Activated T-cell treated with anti-CD3 and anti-CD28 coated beads for 4 hours (primary cell): ENCODE measurements at places on chromosomes 5 and 9.

DNA sequence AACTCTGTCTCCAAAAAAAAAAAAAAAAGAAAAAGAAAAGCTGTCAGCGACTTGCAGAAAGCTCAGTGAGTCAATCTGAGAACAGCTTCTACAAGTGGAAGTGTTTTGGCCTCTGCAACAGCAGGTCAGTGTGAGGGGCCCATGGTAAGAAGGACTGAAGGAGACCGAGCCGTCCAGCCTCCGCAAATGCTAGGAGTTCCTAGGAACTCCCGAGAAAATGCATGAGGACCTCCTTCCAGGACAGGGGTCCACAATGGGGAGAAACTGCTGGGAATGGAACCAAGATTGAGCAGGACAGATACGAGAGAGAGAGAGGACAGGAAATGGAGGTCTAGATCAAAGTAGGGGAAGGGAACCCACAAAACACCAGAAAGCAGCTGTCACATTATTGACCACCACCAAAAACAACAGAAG lies 180.5 kb downstream of the CRB2 start:
- no peak for DNase-seq

DNA sequence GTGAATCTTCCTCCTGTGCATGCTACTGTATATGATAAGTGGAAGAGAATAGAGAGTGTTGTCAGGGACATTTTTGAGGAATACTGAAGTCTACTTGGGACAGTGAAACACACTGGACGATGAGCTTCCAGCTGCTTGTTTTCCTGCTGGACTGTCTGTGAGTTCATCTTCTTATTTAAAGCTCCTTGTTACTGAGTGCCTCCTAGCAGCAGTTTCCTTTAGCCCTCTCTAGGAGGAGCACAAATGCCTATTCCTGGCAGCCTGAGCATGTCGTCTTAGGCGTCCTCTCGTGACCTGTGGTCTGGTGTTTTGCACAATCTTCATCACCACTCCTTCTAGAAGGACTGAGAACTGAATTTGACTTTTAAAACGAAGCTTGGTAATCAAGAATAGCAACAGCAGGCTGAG lies 43.8 kb downstream of the ANKRD33B start:
- no peak for DNase-seq

GRCh38 chr5:108003178-108003577 lies 332.4 kb upstream of the EFNA5 start:
- no peak for DNase-seq

DNA sequence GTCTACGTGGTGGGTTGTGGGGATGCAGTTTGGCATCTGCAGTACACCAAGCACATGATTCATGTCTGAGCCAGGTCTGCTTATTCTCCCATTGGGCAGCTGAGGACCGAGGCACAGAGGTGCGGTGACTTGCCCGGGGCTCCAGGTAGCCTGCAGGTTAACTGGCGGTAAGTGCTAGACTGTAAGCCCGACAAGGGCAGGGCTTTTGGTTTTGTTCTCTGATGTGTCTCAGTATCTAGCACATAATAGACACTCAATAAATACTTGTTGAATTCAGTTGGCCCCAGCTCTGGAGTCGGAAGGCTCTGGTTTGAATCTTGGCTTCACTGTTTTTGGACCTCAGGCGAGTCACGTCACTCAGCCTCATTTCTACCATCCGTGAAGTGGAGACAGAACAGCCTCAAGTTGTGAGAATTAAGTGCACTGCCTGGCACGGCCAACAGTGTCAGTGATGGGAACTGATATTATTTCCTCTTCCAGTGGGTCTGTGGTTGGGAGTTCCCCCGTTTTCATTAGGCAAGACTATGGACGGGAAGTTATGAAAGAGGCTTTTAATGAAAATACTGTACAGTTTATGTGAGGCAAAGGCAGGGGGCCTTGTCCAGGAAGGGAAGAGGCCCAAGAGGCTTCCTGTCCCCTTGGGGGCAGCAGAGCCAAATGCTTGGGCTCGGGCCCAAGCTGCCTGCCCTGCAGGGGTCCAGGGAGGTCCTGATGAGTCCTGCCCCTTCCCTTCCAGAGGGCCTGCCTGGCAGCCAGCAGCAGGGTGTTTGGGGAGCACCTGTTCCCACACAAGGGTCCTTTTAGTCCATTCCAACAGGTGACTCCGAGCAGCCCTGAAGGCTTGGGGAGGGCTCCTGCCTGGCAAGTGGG lies 3.3 kb downstream of the PRELID1 start:
- no peak for DNase-seq

DNA sequence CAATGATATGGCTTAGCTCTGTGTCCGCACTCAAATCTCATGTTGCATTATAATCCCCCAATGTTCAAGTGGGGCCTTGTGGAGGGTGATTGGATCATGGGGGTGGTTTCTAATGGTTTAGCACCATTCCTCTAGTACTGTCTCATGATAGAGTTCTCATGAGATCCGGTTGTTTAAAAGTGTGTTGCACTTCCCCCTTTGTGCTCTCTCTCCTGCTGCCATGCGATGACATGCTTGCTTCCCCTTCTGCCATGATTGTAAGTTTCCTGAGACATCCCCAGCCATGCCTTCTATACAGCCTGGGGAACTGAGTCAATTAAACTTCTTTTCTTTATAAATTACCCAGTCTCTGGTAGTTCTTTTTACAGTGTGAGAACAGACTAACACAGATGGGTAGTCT lies 427.1 kb downstream of the CHSY3 start:
- no peak for DNase-seq

DNA sequence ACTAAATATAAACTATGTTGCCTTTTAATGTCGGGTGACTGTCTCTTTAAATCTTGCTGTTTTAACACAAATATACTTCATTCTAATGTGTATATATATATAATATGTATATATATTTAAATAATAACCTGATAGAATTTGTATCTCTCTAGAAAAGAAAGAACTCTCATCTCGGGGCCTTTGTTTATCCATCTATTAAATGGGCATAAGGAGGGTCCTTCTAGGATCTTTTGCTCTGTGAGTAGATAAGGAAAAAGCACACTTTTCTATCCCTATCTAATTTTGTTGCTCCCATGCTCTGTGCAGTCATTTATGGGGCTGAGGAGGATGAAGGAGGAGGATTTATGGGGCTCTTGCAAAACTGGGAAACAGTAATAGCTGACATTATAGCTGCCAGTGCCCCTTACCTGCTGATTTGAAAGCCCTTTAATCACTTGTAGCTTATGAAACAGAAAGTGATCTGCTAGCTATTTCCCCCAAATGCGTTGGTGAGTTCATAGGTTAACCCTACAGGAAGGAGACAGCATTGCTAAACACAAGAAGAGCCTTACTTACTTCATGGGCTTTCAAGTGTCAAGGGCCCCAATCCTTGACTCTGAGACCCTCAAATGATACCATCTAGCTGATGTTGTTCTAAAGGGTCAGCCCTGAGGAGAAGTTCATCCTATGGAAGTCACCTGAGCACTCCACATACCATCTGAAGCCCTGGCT lies 5.8 kb upstream of the PPARGC1B start:
- no peak for DNase-seq

GRCh38 chr9:5195463-5195862 lies 10.0 kb upstream of the INSL6 start:
- DNase-seq: no peak

GRCh38 chr5:156182174-156182967 lies 144.6 kb upstream of the SGCD start:
- DNase-seq: no peak

DNA sequence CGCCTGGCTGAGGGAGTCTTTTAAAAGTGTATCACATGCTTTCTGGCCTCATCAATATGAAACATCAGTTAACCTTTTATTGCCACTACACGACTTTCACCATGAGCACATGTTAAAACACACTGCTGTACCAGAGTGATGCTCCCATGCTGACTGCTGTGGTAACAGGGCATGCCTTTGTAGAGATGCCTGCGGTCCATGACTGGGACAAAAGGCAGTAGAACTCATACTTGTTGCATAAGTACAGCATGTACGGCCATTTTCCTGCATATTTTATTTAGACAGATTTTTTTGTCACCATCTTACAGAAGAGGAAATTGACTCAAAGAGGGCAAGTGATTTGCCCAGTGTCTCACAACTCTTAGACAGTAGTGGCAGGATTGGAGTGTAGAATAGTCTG lies 105.7 kb upstream of the ADAMTSL1 start:
- DNase-seq: no peak

DNA sequence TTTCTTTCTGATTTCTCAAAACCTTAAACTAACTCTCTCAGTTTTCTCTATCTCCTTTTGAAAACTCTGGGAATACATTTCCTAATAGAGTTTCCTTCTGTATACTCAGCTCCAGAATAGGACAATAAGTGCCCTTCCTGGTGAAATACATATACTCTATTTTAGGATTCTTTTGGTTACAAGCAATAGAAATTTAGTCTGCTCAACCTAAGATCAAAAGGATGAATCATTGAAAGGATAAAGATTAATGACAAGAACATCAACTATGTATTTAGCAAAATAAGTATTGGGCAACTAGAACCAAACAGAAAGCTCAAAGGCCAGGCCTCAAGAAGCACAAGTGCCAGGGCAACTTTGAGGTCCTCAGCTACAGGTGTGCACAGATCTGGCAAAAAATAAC lies 127.1 kb downstream of the ADAMTSL1 start:
- DNase-seq: no peak

DNA sequence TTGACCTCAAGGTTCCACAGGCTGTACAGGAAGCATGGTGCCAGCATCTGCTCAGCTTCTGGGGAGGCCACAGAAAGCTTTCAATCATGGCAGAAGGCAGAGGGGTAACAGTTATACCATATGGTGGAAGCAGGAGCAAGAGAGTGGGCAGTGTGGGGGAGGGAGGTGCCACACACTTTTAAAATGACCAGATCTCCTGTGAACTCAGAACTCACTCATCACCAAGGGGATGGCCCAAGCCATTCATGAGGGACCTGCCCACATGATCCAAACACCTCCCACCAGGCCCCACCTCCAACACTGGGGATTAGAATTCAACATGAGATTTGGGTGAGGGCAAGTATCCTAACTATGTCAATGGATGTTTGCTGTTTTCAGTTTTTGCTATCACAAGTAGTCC lies 16.2 kb downstream of the CYFIP2 start:
- DNase-seq: no peak

GRCh38 chr5:88883059-88883835 lies at the start of gene MEF2C:
MEF2C (minus strand) TSS chr5:88883184; CDS start chr5:88823788, 59,396 bp downstream.
- no peak for DNase-seq

DNA sequence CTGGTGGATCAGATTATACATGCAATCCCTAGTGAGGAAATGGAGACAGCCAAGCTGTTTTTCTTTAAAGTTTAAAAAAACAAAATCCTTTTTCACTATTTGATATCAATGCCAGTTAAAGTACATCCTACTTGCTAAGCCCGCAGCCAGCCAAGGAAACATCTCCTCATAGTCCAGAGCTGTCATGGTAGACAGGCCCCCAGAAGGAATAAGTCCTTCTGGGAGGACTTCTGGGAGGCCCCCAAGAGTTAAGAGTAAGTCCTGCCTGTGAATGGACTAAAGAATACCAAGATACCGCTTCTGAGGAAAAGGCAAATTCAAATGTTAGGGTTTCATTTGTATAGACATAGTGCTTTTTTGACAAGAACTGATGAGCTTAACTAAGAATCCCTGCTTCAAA lies 38.3 kb downstream of the MOCS2 start:
- no peak for DNase-seq

DNA sequence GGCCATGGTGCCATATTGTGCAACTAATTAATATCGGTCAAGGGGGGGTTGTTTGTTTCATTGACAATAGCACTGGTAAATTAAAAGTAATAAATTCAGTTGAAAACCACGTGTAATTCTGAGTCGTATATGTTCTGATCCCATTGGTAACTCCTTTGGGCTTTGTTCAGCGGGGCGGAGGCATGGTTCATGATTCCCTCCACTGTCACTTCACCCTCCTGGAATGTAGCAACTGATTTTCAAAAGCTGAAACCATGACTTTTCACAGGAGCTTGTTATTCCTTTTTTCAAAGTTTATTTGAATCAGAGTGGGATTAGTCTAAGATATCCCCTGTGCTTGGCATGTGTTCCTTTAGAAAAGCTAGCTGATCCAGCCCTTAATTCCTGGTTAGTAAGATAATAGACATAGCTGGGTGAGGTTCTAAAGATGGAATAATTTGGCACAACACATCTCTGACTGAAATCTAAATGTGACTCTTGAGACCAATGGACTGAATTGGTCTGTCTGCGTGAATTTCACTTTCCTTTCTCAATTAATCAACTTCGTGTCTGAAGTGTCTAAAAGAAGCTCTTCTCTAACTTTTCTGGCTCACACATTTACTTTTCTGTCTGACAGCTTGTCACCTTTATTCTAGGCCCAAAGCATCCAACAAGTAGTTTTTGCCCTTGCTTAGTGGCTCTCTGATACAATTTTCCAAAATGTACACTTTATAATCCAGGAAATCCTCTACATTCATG lies 185.7 kb upstream of the VCAN start:
- no peak for DNase-seq

DNA sequence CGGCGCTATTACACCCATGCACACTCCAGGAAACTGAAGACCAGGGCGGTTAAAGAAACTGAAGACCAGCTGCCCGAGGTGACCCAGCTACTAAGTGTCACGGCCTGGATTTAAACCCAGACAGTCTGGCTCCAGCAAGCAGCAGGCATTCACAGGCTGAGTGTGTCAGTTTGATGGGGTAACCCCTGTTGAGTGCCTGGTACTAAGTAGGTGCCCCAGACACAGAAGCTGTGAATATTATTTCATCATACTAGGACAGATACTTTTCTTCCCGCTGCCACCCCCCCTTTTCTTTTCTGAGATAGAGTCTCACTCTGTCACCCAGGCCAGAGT lies 7.3 kb downstream of the ENG start:
- no peak for DNase-seq

GRCh38 chr9:128685636-128686489 lies 3.2 kb upstream of the SET start:
- peak; percentile 20 for DNase-seq
